Left ventricle myocardium inferior (tissue), 1 donor: ENCODE measurements at places on chromosomes 7 and 10.

GRCh38 chr7:111642373-111642772 is 80.1 kb upstream of the IMMP2L start:
- no peak for DNase-seq

GRCh38 chr10:88097092-88097516 is 233.7 kb downstream of the PTEN start:
- DNase-seq: no peak

DNA sequence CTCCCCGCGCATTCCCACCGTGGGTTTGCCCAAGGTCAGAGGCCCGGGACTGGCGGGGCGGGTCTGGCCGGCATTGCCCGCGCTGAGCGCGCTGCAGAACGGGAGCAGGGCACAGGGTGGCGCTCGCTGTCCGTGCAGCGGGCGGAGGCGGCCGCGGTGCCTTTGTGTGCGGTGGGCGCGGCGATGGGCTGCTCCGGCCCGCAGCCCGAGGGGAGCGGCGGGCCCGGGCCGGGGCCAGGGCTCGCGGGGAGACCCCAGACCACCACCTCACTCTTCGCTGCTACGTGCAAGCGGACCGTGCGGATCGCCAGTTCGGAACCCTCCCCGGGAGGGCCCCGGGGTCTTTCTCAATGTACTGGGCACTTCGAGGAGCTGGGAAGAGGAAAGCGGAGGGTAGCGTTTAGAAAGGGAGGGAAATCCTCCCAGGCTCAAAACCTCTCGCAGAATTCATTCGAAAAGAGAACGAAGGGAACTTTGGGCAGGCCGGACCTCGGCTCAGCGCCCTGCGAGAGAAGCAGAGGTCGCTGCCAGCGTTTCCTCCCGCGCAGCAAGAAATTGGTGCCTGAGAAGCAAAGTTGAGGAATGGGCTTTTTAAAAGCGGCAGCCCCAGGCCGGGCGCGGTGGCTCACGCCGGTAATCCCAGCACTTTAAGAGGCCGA is 8.5 kb downstream of the SP8 start:
- no peak for DNase-seq

DNA sequence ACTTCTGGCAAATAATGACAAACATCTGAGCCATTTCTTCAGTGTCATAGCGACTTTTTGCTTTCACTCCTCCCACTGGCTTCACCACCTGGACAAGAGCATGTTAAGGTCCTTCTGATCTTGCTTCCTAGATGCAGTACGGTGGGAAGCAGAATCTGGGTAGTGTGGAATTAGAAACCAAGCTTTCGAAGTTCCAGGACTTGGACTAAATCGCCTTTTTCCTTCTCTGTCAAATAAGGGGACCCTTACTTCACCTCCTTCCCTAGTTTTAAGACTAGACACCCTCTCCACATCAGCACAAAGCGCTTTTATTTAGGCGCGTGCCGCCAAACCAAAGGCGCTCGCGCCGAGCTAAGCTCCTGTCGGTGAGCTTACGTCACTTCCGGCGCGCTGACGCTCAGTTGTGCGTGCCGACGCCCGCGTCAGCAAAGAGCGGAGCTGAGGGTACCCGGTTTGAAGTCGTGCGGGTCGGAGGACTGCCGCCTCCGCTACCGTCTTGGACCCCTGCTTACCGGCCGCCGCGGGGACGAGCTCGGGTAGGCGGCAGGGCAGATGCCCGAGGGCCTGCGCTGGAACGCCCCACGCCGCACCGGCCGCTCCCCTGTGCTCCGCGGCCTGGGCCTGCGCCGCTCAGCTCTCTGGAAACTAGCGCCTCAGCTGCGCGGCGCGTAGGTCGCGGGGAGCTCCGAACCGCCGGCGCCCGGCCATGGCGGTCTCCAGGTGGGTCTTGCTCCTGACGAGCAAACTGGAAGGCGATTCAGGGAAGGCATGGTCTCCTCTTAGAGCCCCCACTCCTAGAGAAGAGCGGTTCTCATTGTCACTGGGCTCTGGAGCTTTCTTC is at the start of gene BTAF1:
Gene BTAF1, plus strand, starts transcription at position 400 of the 841 bp plus-strand sequence. Its CDS starts 307 bp downstream, at position 707.
- peak; percentile 92 for DNase-seq

DNA sequence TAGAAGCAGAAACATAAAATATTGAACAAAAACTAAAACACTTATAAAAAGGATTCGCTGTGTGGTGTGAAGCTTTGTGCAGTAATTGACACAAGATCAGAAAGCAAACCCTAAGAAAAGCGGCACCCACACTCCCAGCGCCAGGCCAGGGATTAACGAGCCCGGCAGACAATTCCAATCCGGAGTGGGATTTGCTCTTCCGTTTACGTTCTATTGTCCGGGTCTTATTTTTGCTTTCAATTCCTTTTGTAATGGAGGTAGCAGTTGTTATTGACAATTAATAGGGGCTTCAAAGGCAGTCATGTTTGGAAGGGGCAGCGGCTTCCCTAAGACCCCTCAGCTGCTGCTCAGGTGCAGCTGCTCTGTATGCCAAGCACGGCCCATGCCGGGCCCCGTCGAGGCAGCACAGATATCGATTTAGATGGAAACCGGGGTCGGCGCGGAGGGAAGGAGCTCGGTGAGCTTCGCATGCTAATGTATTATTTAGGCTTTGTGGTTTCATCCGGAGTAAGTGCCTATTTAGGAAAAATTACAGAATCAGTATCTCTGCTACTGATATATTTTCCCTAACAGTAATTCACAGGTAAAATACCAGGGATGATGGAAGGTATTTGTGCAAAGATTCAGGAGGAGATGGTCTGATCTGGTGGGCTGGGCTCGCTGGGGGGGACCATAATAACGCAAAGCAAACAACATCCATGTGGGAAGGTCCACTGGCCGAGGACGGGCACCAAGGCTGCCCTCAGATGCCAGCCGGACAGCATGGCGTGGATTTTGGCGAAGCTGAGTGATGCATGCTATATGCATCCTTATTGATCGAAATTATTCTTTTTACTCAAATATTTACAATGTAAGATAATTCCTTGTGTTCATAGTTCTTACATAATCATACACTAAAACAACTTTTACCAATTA is 561.7 kb downstream of the PTPRN2 start:
- no peak for DNase-seq

DNA sequence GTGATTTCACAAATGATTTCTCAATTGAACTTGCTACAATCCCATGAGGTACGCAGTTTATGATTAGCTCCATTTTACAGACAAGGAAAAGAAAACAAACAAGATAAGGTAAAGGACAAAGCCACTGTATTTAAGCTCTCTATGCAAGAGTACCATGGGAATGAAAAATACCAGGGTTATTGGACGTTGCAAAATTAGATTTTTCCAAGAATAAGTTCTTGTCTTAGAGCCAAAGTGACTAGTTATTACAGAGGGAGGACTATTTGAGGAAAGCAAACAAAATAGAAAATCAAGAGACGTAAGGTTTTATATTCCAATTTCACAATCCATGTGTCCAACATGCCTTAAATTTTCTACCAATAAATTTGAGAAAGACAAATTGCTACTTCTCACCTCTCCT is 97.9 kb upstream of the PTN start:
- DNase-seq: no peak

GRCh38 chr10:119517235-119518141 is 25.0 kb downstream of the RGS10 start:
- DNase-seq: no peak

DNA sequence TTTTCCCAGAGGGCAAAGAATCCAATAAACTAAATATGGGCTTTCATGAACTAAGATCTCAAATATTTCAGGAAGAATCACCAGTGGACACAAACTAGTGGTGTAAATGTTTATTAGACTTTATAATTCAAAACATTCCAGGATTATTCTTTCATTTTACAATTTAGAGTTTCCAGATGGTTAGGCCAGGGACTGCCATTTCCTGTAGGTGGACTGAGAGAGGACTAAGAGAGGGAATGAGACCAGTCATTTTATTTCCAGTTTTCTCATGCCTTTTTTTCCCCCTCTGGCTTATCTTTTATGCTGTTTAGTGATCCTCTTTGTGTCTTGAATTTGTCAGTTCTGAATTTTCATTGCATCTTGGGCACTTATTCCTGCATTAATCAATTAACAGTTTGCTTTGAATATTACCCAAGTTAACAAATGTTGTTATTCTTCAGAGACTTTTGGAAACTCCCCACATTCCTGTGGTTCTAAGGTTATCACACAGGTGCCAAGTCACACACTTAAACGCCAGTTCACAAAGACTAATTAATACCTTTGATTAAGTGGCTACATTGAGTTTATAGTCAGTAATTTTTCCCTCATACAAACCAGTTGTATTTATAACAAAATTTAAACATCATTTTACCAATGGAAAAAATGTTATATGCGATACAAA is 12.3 kb downstream of the CISD1 start:
- no peak for DNase-seq

DNA sequence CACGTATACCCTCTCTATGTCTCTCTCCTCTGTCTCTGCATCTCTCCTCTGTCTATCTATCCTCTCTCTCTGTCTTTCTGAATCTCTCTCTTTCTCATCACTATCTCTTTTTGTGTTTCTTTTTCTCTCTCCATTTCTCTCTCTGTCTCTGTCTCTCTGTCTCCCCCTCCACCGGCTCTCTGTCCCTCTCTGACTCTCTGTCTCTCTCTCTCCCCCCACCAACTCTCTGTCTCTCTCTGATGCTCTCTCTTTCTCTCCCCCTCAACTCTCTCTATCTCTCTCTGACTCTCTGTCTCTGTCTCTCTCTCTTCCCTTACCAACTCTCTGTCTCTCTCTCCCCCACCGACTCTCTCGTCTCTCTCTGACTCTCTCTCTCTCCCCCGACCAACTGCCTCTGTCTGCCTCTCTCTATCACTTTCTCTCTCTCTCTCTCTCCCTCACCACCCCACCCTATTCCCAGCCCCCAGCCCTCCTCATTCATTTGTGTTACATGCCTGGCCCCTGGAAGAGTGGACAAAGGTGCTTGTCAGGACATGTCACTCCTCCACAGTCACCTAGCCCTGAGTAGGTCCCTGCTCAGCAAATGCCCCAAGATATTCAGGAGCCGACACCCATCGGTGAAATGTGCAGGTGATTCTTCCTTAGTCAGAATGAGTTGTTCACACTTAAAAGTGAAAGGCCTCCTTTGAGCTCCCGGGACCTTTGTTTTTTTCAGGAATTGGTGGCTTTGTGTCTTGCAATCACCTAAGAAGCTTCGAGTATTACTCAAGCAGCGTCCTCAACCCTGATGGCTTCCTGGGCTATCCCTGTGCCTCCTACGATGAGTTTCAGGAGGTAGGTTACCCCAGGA is 13.6 kb downstream of the PNLIPRP2 start:
- no peak for DNase-seq

DNA sequence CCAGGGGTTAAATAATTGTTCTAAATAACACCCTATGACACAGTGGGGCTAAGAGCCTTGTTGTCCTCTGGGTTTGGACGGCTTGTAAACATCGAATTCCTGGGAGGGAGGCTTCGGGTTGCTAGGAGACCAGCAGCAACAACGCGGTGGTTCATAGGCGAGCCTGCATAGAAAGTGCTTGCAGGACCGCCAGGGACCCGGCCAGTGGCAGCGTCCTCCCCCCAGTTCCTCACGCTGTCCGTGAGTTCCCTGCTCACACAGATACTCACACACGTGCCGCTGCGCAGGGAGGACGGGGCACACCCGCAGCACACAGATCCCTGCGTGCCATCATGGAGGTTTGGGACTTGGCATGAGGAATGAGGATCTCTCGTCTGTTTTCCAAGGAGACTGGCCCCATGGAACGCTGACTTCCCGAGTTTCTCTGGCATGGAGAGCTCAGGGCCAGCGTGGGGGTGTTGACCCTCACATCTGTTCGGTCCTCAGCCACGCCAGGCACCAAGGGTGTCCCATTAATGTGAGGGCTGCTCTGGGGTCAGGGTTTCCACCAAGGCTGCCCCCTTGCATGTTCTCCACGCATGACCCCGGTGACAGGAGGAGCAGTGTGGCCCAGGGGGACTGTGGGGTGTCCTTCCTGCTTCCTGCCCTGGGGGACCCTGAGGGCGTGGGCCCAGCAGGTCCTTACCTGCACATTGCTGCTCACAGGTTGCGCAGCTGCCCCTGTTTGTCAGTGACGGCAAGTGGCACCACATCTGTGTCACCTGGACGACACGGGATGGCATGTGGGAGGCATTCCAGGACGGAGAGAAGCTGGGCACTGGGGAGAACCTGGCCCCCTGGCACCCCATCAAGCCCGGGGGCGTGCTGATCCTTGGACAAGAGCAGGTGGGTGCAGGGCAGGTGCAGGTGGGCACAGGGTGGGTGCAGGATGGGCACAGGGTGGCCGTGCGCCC is 9.7 kb downstream of the NPTX2 start:
- DNase-seq: no peak

- DNase-seq: no peak
Measured at GRCh38 chr10:23918839-23919238, 290.1 kb upstream of the KIAA1217 start.

DNA sequence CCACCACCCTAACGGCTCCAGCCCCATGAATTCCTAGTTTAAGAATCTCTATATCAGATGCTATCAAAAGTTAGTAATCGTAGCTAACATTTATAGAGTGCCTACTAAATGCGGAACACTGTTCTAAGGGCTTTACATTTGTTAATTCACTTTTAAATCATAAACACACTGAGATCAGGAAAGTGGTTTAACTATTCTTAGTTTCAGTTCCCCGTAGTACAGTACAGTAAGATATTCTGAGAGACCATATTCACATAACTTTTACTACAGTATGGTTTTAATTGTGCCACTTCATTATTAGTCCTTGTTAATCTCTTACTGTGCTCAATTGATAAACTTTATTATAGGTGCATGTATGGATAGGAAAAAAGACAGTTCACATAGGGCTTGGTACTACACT is 22.5 kb downstream of the SYPL1 start:
- no peak for DNase-seq

DNA sequence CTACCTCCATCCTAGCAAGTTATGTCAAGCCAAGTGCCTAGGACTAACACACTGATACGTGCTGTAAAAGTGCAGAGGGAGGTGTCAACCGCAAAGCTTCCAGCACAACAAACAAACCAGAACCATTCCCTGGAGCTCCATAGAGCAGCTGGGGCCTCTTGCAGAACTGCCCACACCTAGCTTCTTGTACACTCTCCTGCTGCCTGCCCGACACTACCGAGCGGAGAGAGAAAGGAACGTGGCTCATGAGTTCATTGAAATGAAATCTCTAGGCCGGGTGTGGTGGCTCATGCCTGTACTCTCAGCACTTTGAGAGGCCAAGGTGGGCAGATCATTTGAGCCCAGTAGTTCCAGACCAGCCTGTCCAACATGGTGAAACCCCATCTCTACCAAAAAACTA is 73.5 kb downstream of the MKI67 start:
- DNase-seq: no peak

GRCh38 chr10:111435871-111436270 is 359.0 kb downstream of the ADRA2A start:
- DNase-seq: no peak

GRCh38 chr7:93715234-93715633 is 140.7 kb upstream of the CALCR start:
- DNase-seq: peak; percentile 26
